ENCODE measurements at places on chromosomes 2 and 18.

DNA sequence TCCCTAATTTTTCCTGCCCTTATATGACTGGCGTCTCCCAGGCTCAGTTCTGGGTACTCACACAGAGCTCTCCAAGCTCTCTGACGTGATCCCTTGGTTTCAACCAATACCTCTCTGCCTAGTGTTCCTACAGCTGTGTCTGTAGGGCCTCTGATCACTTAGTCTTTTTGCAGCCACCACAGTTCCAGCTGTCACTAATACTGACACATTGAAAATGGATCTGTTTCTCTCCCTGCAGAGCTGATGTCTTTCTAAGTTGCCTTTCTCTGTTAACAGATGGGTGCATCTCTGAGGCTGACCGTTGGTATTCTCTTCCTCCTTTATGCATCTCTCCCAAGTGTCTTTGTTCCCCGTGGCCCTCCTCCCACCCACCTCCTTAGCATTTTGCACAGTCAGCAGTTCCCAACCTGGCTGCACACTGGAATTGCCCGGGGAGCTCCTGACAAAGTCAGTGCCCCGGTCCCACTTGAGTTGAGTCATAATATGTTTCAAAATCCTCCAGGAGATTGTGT, 62.5 kb downstream of the CERS6 start:
- no peak for DNase-seq

DNA sequence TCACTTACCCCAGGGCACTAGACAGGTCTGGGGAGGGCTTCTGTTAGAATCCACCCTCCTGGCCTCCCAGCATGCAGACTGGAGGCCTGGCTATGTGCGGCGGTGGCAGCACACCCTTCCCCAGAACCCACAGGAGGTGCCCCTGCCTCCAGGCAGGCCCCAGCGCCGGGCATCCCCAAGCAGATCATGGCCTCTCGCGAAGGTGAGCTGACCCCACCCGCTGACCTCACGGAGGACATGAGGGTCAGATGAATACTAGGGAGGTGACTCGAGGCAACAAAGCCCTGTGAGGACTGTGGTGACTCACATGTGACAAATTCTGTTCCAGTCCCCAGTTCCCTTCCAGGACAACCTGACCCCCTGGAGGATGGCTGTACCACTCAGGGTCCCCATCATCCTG, 1.9 kb downstream of the MAB21L4 start:
- no peak for DNase-seq

DNA sequence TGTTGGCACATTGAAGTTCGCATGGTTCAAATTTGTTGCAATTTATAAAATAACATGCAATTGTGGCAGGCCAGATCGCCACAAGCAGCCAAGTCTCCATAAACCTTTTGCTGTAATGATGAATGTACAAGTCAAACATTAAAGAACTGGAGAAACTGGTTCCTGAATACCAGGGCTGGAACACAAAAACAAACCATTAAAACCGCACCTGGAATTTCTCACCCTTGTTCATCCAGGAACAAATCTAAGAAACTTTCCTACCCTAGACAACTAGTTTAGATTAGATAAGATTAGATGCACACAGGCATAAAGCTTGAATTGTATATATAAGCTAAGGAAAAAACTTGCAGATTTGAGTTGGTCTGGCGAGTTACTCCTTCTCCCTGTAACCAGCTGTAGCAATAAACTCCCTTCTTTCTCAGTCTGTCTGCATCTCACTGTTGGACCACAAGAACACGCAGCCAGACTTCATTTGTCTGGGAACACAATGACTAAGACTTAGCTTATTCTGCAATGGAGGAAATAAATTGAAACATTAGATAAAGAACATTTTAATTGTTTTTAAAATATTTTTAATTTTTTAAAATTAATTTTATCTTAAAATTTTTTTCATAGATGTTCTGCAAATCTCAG, 1835.5 kb upstream of the LRRTM1 start:
- DNase-seq = no peak

GRCh38 chr2:121740973-121741372, 4.3 kb upstream of the NIFK start:
- DNase-seq = no peak

DNA sequence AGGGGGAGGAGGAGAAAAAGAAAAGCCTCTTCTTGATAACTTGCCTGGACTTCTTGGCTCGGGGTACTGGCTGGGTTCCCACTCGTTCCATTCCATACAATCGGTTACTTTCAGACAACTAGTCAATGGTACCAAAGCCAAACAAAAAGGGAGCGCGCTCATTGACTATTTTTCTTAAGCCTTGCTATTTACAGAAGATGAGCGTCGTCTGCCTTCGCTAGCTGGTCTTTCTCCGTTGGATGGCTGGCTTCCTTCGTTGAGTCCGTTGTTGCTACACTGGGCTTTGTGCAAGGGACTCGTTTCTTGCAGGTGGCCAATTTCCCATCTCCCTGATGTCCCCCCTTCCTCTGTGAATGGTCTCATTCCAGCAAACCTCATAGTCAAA, 260.4 kb downstream of the ZNF516 start:
- no peak for DNase-seq

- no peak for DNase-seq
These were observed 244.8 kb upstream of the NCKAP5 start for GRCh38 chr2:133812826-133813617.

DNA sequence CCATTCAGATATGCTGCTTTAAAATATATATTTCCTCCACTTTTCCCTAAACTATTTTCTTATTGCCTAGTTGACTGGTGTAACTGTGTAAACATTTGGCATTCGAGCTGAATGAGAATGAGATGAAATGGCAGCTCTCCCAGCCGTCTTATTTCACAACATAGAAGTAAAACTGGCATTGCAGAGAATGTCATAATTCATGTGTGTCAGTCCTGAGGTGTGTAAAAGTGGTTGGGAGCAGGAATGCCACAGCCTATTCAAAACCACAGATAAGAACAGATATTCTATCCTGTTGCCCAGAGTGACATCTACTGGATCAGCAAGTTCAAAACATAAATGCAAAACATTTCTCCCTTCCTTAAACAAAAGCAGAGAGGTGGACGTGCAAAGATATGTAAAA, 565.5 kb upstream of the CHAC2 start:
- DNase-seq = no peak

- DNase-seq = no peak
These were observed 74.7 kb upstream of the MGAT4A start for GRCh38 chr2:98805412-98806171.

- no peak for DNase-seq
These were observed 231.7 kb downstream of the TRIB2 start for GRCh38 chr2:12948231-12948960.

DNA sequence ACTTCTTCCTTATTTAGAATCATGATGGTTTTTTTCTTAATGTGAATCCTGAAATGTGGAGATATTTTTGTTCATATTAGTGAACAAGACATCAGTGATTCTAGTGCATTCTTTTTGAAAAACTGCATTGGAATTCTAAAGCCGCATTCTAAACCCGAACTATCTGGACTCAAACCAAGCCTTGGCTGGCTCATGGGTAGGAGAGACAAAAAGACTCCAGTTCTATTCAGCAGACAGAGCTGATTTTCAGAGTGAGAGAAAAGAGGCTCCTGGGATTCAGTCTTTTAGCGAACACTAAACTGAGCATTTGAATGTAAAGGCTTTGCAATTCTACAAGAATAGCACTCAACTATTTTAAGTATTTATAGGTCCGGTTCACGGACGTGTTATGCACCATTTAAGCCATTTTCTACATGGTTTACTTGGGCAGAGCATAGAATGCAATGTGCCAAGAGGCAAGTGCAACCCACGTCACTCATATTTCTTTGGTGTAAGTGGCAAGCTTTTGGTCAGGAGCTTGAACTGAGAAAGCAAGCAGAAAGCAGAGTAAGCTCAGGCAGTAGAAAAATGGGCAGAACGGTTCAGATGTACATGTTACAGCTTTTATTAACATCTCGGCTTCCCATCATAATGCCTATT, 227.3 kb upstream of the RAB12 start:
- no peak for DNase-seq

DNA sequence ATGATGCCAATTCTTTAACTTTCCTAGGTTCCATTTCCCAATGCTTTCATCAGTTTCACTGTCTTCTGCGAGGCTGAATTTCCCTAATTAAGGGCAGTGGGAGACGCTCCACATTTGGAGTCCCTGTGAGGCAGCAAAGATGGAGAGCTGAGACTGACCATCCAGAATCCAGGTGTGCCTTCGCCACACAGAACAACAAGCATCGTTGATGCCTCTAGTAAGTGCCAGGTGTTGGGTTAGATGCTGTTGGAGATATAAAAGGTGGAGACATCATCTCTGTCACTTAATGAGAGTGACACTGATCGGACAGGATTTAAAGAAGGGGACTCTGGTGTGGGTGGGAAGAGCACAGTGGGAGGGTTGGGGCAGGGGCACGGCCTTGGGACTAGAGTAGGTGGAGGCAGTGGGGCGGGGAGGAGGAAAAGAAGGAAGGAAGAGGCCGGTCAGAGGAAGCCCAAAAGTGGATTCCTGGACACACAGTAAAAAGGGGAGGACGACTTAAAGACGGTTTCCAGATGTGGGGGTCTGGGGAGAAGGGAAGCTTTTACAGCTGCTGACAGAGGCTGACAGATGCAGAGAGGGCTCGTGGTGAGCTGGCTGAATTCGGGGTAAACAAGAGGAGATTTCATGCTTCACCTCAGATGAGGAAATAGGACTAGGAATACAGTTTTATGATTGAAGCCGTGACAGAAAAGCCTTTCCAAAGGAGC, 113.0 kb downstream of the BCL2 start:
- no peak for DNase-seq
